Stimulated activated CD8-positive, alpha-beta memory T cell treated with anti-CD3 and anti-CD28 coated beads, Interleukin-4, amount 100 ng/mL, for 48 hours (primary cell): ENCODE measurements at places on chromosomes 7 and 10.

GRCh38 chr7:47884675-47885074, 63.6 kb downstream of the PKD1L1 start:
- DNase-seq, result no peak

DNA sequence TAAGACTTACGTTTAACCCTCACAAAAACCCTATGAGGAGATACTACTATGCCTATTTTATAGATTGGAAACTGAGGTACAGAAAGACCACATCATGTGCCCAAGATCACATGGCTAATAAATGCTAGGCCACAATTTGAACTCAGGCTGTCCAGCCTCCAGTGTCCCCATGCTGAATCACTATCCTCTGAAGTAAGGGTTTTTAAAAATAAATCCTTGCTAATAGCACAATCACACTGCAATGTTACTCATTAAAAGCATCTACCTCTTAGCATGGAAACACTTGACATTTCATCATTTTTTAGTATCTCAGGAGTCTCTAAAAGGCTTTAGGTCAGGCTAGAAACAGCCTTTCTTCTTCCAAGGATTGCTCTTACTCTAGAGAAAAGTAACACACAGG, 50.0 kb upstream of the PPP1R3C start:
- DNase-seq, result no peak

- peak; percentile 14 for DNase-seq
These were observed 4.9 kb downstream of the GCK start for GRCh38 chr7:44184206-44184872.

GRCh38 chr10:27345455-27345920, 104.9 kb upstream of the ACBD5 start:
- DNase-seq, result no peak
